ENCODE measurements at places on chromosomes 5 and 9.

DNA sequence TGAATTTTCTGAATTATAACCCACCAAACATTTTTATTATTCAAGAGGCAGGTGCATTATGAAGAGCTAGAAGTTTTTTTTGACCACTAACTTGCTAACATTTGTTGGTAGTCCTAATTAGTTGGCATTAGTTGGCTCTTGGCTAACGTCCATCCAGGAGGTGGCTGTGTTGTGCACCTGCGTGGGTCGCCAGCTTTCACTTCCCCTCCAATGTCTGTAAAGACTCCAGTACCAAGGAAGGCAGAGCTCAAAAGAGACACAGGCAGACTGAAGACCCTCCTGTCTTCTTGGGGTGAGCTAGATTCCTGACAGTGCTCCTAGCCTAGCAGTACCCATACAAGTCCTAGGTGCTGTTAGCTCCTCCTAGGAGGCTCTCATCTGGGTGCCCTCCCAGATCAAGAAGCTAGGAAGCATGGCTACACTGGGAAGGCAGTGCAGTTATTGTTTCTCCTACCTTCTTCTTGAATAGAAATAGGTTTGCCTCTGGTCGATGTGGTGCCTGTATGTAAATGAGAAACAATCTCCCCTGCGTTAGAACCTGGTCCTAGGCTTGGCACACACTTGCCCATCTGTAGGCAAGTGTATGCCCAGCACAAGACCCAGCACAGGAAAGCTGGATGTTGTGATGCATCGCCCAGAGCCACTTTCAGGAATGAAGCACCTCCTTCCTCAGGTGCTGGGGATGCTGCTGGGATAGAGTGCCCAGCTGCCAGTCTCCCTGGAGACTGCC lies 190.9 kb downstream of the ICE1 start:
- DNase-seq = no peak

DNA sequence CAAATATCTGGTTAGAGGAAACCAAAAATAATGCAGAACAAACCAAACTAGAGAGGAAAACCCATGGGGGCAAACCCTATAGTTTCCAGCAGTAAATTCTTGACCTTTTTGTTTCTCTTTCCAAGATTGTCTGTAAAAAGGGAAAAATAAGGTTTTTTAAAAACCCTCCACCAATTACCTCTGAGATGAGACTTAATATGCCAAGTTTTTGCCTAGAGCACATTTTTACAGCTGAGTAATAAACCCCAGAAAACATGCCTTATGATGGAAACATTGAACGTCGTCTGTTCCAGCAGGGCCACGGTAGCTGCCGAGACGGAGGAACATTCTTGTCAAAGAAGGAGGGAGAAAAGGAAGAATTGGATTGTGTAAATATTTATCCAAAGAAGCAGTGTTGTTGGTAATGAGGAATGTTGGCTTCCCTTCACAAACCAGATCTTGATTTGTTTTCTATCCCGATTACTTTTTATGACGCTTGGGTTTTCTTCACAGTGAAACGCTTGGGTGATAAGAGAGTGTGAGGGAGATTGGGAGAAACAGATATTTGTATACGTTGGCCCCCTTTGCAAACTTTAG lies 17.3 kb upstream of the MSX2 start:
- DNase-seq = no peak

DNA sequence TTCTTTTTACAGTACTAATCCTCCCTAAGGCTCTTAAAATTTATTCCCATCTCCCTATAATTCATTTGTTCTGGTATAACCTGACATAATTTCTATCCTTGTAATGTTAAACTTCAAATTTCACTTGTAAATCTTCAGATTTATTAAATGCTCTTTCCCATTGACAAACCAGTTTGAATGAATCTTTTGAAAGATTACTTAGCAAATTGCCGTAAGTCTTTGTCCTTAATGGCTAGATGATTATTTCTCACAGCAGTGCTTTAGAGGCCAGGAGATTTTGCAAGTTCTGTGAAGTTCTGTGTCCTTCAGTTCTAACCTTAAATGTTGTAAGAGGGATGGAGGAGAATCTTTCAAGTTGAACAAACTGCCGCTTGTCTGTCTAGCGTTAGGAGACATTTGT lies 4.2 kb downstream of the SLC44A1 start:
- no peak for DNase-seq

GRCh38 chr9:4207881-4208615 lies 91.8 kb downstream of the GLIS3 start:
- DNase-seq = no peak

- no peak for DNase-seq
Measured at GRCh38 chr5:64050296-64050695, 88.1 kb upstream of the HTR1A start.

DNA sequence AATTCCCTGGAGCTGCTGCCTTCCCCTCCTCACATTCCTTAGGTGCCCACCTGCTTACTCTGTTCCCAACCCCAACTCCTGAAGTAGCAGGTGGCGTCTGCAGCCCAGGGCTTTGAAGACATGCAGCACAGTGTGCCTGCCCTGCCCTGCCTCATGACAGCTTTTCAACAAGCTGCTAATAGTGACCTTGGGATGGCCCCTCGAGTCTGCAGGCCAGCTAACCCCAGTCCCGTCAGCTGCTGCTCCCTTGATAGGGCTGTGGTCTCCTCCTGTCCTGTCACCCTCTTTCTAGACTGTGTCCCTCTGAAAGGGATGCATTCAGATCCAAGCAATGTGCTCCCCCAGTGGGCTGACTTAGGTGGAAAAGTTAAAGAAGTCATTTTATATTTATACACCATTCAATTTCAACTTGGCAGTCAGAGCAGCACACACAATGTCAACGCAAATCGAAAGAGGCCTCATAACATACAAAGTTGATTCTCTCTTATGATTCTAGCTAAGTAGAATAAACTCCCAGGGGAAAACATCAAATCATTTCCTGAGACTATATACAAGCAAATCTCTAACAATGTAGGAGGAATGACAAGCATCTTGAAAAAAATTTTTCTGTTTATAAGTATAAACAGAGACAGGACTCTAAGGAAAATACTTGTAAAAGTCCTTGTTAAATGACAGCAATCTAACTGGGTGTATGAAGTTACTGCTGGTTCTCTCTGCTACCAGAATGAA lies 37.9 kb downstream of the ADRB2 start:
- no peak for DNase-seq
